Iris pigment epithelial cell (primary cell): ENCODE measurements at places on chromosomes 5 and 9.

- DNase-seq = no peak
Observed at GRCh38 chr9:68805890-68806517, 101.0 kb downstream of the PIP5K1B start.

- DNase-seq = no peak
Observed at GRCh38 chr5:57267805-57268204, 93.9 kb downstream of the GPBP1 start.

DNA sequence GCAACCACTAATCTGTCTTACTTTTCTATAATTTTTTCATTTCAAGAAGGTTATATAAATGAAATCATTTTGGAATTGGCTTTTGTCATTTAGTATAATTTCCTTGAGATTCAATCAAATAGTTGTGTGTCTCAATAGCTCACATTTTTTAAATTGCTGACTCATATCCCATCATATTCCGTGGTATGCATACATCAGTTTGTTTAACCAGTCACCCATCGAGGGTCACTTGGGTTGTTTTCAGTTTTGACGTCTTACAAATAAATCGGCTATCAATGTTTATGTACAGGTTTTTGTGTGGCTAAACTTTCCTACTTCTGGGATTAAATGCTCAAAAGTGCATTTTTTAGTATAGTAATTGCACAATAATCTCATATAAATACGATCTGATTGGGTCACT, 185.5 kb downstream of the TAF11L14 start:
- DNase-seq = peak; percentile 86

DNA sequence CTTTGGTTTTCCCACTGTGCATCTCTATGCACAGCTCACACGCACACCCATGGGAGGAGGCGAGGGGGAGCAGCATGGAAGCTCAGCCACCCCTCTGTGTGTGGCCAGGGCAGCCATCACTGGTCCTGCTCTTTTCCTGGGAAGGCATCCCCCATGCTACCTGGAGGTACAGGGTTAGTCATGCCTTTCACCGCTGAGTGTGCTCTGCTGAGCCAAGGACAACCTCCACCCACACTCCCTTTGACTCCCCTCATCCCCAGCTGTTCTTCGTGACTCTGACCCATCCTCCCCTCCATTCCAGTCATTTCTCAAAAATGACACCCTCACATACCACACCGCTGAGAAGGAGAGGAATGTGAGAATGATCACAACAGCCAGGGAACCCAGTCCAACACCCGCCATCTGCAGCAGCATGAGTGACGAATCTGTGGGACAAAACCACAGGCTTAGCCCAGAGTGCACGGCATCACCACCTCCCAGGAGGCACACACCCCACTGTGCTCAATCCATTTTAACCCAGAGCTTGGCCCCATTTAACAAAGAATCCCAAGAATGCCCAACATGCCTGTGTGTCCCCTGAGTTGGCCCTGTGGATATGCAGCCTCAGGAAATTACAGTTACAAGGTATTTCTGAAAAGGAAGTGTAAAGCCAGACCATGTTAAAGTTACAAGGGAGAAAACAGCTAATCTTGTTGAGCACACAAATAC, 133.4 kb downstream of the SUSD1 start:
- peak; percentile 100 for DNase-seq

DNA sequence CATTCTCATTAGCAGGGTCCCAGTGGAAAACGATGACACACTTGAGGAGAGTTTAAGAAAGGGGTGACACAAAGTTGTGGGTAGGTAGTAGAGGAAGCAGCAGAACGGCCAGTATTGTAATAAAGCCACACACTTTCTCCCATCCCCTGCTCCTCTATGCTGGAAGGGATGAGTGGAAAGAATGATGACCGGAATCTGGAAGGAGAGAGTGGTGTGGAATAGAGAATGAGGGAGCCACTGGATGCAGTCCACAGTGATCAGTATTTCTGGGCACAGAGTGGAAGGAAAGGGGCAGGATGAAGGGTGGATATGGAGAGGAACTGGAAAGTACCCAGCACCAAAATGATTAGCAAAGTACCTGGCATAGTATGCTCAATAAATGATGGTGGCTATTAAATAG, 133.8 kb upstream of the DAB2 start:
- no peak for DNase-seq

- DNase-seq = no peak
Observed at GRCh38 chr5:100828071-100828897, 74.8 kb downstream of the ST8SIA4 start.

GRCh38 chr9:133807037-133807436, 68.9 kb upstream of the SARDH start:
- DNase-seq = no peak

- no peak for DNase-seq
Observed at GRCh38 chr9:12060067-12060466, 633.1 kb upstream of the TYRP1 start.

DNA sequence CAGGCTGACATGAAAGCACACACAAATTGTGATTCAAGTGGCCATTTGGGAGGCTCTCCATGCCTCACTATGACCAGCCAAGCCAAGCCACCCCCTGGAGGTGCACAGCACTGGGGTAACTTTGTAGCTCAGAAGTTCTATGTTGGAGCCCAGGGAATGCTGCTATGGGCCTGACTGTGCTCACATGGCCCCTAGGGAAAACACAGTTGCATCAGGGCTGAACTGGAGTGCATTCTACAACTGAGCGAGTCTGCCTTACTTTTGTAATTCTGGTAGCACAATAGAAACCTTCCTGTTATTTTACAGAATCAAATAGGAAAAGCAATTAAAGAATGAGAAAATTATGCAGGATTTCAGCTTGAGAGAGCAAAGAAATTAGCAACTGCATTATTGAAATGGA, 455.5 kb upstream of the TRPC7 start:
- DNase-seq = no peak

DNA sequence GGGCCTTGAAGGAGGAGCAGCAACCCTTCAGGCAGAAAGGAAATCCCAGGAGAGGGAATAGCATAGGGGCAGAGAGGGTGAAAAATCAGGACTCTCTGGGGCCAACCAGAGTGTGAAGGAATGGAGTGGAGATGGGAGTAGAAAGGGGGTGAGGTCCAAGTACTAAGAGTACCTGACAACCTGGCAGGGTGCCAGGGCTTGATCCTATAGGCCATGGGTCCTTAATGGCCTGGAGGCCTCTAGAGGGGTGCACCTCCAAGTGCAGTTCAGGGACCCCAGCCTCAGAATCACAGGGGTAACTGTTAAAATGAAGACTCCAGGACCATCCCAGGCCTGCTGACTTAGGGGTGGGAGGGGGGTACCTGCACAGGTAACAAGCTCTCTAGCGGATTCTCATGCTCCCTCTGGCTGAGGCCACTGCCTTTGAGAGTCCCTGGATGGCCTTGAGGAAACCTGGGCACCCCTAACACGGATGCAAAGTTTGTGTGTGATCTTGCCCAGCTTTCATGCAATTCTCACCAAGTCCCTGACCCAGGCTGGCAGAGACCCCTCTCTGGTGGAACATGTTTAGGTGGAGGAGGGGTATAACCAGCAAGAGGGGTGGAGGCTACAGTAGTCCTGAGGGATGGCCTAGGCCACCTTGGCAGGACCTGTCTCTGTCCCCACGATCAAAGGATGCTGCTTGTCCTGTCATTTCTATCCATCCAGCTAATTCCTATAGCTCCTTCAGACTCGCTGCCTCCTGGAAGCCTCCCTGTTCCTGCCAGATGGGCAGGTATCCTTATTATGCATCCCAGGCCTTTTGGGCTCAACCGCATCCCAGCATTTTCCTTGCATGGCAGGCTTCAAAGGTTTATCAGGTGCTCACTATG, 17.6 kb upstream of the CSF1R start:
- no peak for DNase-seq

DNA sequence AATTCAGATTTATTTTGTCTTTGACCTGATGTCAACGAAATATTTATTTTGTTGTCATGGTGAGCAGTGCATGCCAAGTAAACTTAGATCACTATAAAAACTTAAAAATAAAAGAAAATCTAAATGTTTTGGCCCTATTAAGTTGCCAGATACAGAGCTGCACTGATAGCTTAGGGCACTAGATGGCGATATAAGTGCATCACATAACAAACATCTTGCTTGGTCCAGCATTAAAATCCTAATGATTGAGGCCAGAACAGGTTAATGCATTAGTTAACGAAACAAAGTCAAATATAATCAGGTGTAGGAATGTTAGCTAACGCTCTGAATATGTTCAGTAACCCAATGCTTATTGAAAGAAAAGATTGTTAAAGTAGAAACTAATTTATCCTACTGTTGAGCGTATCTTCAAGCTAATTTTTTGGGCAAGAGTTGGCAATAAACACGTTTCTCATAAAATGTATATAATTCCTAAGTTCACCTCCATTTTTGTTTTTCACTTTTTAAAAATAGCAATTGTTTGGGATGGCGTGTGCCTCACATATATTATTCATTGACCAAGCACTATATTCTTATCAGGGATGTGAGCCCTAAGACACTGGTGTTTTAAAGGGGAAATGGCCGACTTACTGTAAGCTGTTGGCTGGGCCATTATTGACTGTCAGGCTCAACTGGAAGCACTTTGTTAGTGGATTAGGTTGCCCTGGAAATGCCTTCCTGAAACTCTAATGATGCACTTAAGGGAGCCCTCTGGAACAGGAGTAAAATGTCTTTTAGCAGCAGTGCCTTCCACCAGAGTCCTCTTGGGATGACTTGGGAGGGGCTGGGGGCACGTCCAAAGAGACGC, 33.3 kb downstream of the KCTD16 start:
- peak; percentile 78 for DNase-seq

DNA sequence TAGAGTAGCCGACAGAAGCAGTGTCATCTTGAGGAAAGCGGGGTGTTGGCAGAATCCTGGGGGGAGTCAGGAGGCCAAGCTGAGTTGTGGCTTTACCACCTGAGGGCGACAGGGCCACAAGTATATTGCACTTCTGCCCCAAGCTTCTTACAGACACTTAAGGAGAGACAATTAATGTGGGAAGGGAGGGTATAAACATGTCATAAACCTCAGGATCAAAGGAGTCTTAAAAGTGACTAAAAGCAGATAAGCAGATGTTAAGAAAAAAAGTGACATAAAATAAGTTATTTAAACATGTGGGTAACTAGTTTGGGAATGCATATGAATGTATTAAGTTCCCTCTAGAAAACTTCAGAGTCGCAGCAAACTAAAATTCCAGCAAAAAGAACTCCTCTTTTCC, 63.9 kb downstream of the ERAP1 start:
- no peak for DNase-seq

DNA sequence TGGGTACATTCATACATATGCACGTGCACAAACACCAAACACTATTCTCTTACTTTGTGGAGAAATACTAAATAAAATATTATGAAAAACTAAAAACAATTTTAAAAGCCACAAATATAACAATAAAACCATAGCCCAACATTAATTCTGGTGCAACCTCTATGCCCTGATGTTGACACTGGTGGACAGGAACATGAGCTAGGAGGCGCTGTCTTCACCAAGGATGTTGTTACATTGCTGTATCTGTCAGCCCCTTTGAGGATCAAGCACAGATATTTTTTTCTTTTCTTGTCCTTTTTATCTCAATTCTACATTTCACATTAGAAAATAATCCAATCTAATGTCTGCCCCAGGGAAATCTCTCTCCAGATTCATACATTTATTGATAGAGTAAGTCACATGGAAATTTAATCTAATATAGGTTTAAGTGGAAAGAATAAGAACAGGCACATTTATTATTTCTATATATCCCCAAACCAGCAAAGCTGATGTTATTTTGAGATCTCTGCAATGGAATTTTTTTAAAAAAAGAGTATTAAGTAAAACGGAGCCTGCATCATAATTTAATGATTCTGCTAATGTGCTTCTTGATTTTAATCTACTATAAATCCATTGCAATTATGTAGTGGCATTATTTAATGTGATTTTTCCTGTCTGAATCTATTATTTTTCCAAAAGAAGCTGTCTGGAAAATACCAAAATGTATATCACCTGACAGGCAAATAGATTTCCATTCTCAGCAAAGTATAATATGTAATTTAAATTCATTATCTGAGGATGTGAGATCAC, 716.5 kb downstream of the MTRR start:
- peak; percentile 6 for DNase-seq

DNA sequence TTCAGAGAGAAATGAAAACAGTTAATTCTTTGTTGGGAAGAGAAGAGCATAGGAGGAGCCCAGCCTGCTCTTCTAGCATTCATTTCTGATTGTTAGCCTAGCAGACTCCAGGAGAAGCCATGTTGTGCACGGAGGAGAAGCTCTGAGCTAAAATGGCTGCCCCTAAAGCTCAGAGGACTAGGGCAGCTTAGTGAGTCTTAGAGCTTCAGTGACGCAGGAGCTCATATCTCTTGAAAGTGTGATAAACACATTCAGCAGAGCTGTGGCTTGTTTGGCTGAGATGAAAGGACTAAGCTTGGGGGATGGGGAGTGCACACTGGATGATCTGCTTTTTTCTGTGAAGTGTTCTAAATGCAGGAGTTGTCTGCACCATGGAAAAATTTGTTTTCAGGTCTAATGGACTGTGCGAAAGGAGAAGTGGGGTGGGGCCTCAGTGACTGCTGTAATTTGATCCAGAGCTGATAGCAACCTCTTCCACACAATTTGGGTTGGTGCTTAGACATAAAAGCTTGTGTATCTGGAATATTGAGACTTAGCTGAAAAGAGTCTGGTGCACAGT, 58.5 kb downstream of the ZNF462 start:
- peak; percentile 91 for DNase-seq

DNA sequence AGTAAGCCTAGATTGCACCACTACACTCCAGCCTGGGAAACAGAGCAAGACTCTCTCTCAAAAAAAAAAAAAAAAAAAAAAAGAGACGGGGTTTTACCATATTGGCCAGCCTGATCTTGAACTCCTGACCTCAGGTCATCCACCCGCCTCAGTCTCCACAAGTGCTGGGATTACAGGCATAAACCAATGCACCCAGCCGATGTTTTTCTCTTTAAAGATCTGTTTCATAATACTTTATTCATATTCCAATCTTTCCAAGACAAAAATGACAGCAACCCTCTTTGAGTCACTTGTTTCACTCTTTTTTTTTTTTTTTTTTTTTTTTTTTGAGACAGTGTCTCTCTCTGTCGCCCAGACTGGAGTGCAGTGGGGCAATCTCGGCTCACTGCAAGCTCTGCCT, 13.6 kb upstream of the LMNB1 start:
- DNase-seq = no peak

- no peak for DNase-seq
Observed at GRCh38 chr9:37946971-37947370, 43.0 kb upstream of the SLC25A51 start.
